ENCODE measurements at places on chromosomes 13 and 19.

- DNase-seq, result no peak
Observed at GRCh38 chr19:37077501-37077933, 716 bp upstream of the ZNF420 start.

DNA sequence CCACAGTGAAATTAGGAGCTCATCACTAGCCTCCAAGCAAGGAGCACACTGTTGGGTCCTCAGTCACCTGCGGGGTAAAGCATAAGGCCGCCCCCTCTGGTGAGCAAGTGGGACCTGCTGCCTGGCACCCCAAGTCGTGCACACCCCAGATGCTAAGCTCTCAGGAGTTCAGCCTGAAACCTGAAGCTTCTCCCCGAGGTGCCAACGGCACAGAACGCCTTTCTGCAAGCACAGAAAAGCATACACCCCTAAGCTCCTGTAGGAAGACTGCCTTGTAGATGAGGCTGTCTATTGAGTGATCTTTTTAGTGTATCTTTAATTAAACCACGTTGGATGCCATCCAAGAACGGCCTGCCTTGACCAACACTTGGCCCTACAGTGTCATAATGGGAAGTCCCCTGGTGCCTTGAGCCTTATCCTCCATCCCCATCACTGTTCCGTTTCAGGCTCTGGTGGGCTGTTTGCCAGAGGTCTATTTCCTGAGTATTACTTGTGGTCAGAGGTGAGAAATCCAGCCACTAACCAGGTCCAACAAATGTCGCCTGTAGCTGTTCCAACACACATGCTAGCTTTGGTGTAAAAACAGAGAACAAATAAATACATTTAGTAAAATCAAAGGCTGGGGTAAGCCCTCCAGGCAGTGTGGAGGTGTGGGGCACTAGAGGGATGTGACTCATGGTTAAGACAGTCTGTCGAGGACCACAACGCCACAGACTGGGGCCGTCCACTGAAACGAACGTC is 44.8 kb downstream of the C13orf42 start:
- DNase-seq, result no peak

DNA sequence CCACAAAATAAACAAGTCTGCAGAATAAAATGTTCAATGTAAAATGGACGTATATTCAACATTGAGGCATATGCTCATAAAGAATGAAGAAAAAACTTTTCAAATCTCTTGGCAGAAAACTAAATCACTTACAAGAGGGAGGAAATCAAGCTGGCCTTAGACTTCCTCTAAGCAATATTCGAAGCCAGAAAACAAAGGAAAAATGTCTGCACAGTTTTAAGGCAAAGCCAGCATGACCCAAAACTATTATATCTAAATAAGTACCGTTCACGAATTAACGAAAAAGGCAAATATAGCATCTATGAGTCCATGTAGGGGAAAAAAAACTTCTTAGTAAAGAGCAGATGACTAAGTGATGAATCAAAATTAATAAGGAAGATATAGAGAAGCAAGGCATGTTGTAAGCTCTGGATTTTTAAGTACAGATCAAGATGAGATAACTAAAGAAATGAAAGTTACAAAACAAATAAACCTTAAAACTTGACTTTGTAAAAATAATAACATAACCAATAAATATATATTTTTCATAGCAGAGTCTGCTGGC is 101.3 kb downstream of the KCNRG start:
- no peak for DNase-seq

GRCh38 chr13:26486550-26486949 is 70.9 kb upstream of the WASF3 start:
- DNase-seq, result no peak

- no peak for DNase-seq
Observed at GRCh38 chr13:39684531-39685137, 29.2 kb downstream of the COG6 start.

DNA sequence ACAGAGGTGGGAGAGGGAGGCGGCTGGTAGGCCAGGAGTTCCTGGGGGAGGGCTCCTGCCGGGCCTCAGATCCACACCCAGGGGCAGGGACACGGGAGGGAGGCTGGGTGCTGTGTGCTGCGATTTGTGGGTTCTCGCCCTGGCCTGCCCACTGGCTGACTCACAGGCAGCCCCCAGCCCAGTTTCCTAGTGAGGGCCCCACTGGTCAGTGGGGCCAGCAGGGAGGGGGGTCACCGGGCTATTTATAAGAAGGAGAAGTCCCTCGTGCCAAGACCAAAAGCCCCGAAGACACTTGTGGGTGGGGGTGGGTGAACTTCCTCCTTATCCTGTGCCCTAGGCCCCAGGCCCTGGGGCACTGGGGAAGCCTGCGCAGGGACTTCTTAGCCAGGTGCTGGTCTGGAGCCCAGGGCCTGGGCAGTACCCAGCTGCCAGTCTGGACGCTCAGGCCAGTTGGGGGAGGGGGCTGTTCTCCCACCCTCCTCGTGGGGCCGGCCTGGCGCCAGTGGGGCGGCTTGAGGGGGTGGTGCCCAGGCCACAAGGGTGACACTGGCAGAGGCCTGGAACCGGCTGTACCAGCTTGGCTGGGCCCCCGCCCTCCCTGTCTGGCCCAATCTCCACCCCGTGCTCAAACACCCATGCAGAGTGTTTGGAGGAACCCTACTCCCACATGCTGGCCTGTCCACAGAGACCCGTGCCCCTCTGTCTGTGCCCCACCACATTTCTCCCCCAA is 5.0 kb upstream of the JUNB start:
- DNase-seq, result no peak

- DNase-seq, result no peak
Observed at GRCh38 chr19:57334191-57334590, 13.9 kb downstream of the ZNF543 start.

DNA sequence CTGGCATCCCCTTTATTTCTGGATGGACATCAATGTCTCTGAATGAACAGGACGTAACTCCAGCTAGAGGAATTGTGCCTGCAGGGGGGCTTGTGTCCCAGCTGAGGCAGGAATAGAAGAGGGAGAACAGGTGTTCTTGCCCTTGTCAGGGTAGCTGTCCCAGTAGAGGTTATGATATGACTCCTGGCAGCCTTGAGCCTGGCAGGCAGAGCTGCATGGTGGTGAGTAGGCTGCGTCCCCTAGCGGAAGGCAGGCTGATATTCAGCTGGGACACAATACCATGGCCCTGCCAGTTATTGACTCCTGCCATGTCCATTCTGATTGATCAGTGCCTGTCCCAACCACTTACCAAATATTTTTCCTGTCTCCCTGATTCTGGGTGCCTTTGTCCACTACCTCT is 197.2 kb downstream of the RAP2A start:
- no peak for DNase-seq

GRCh38 chr13:97141097-97141496 is 81.0 kb upstream of the MBNL2 start:
- DNase-seq, result no peak

- DNase-seq, result no peak
Observed at GRCh38 chr13:93243375-93244063, 16.9 kb downstream of the GPC6 start.

GRCh38 chr19:12779162-12779993 is 4.0 kb upstream of the HOOK2 start:
- DNase-seq, result no peak
